Activated T-helper 1 cell treated with anti-CD3 and anti-CD28 coated beads, Interleukin-12 subunit alpha, Interleukin-12 subunit beta, Interleukin-2, Interleukin-4 antibody, amounts not matched to agents 30 ng/mL and 10 ng/mL and 1 ng/mL, durations not matched to agents 14 hours and 24 hours and 36 hours (primary cell): ENCODE measurements at places on chromosomes 13 and 19. TPM values are rescaled to one million over a fixed set of nuclear protein-coding genes. Genes with fewer than 3 reads are reported as not detected.

The HPN gene
- not detected in 2 replicates for total RNA-seq

GRCh38 chr13:72970956-72971355, 87.8 kb upstream of the KLF5 start:
- DNase-seq, result no peak

DNA sequence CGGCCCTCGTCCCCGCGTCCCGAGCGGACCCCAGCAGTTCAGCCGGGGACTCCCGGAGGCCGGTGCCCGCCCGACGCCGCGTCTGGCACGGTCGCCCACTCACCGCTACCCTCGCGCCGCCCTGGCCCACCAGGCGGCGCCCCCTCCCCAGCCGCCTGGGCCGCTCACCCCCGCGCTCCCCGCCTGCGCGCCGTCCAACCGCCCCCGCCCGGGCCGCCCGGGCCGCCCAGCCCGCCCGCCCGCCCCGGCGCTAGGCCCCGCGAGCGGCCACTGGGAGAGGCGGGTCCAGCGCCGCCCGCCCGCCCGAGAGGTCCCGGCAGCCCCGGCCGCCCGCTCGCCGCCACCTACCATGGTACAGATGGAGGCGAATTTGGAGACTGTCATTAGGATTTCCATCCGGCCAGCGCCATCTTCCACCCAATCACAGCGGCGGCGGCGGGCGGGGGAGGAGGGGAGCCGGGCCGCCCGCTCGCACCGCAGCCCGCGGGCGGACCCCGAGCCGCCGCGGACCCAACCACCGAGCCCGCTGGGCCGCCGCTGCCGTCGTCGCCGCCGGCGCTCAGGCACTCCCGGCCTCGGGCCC, at the start of gene USP12:
Gene USP12 (minus strand): TSS at position 568 of the 583 bp plus-strand sequence. CDS start 172 bp downstream, at position 396.
- DNase-seq, result no peak

GRCh38 chr13:44402899-44403445, 29.3 kb downstream of the SERP2 start:
- no peak for DNase-seq

GRCh38 chr19:45164577-45165335, 4.0 kb upstream of the NKPD1 start:
- DNase-seq, result peak; percentile 60

GRCh38 chr19:52689843-52690368, 44.9 kb downstream of the ZNF611 start:
- peak; percentile 34 for DNase-seq
